ENCODE measurements at places on chromosomes 6 and 20.

GRCh38 chr6:44063561-44064059 lies 63.6 kb downstream of the MRPL14 start:
- DNase-seq: no peak

DNA sequence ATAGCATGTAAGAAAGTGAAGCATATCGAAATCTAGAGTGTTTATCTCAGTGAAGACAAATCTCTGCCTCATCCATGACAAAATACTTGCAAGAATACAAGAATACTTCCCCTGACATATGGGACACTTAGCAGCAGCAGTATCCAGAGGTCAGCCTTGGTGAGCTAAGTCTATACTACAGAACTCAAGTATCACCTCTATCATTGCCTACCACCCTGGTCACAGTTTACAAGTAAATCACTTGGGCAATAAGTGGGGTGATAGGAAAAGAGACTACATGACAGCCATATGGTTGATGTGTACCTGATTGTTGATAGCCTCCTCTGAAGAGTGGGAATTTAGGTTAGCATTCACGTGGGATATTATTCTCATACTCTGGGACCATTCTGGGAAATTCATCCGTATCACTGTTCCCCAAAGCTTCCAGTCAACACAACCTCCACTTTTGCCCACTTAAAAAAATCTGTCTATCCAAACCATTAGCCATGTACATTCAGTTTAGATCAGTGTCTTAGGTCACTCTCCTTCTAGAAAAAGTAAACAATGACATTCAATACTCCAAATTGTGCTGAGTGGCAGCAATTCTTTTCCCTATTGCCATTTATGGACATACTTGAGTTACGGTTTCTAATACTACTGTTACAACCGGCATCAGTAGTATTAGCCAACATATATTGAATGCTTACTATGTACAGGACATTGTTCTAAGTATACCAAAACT lies 118.2 kb upstream of the PRSS16 start:
- DNase-seq: no peak

DNA sequence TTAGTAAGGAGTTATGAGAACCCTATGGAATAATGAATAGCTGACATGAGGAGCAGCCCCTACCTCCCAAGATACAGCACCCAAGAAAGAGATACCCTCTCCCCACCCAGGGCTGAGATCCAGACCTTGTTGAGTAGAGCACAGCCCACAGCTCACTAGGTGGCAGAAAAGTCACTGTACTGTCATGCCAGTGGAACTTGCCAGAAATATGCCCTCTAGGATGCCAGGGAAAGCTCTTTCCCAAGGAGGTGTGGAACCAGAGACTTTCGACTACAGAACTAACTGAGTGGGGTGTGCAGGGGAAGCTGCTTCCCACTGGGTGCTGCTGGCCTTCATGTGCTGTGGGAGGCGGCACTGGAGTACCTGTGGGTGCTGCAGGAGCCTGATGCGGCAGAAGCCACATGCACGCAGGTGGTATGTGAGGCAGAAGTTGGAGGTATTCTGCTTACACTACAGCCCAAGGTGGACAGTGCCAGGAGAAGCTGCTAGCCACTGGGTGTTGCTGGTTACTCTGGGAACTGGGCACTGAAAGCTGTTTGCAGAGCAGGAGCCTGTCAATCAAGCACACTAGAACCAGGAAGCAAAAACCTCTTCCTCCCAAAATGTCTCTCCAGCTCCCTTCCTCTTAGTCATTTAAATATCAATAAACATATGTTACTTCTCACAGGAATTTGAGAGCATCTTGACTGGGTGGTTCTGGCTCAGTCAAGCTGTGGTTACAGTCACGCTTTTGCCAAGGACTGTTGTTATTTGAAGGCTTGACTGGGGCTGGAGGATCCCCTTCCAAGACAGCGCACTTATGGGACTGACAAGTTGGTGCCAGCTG lies 17.8 kb downstream of the ARMC12 start:
- no peak for DNase-seq

- no peak for DNase-seq
These were observed 5.1 kb upstream of the TXLNB start for GRCh38 chr6:139296927-139297326.

DNA sequence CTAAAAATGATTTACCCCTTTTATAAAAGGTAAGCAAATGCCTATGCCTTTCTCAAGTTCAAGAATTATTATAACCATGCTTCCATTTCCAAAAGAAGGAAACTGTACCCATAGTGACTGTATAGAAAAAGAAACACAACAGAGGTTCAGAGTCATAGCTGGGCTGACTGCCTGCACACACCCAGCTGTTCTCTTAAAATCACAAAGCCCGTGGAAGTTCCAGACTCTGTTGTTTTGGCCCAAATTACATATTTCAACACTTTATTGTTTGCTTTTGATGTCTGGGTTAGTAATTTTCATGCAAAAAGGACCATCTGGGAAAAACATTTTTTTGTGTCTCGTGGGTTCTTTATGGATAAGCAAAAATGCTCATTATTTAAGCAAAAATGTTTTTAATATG lies 99.2 kb downstream of the LCA5 start:
- DNase-seq: no peak

- no peak for DNase-seq
These were observed 158.7 kb upstream of the PRND start for GRCh38 chr20:4563031-4563430.

GRCh38 chr20:57977141-57977540 lies 251.3 kb downstream of the ANKRD60 start:
- DNase-seq: no peak

Data from stimulated activated CD4-positive, alpha-beta T cell treated with anti-CD3 and anti-CD28 coated beads, TNF-alpha, amount 100 ng/mL, for 4 hours (primary cell).